ENCODE measurements at places on chromosomes 4 and X.

- no peak for DNase-seq
These were observed 18.1 kb downstream of the PPP1R2C start for GRCh38 chrX:42759881-42760280.

GRCh38 chr4:144463896-144464295, 182.1 kb upstream of the HHIP start:
- DNase-seq, result no peak

- DNase-seq, result no peak
These were observed 5.3 kb upstream of the GPR82 start for GRCh38 chrX:41718481-41719235.

DNA sequence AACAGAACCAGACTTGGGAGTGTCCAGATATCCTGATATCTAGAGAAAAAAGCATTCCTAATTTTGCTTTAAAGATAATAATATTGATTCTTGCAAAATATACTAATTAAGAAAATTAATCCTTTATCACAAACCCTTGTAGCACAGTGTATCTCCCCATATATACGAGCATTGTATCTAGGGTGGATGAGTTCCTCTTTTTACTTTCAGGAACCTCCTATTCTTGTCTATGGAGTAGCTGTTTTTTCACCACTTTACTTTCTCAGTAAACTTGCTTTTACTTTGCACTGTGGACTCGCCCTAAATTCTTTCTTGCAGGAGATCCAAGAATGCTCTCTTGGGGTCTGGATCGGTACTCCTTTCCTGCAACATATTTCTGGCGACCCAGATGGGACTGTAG, 103.9 kb downstream of the GLUD2 start:
- DNase-seq, result no peak

- no peak for DNase-seq
These were observed 41.3 kb downstream of the KIF4A start for GRCh38 chrX:70331161-70331560.

- no peak for DNase-seq
These were observed 67.3 kb upstream of the HHIP start for GRCh38 chr4:144578681-144579080.

- DNase-seq, result no peak
These were observed 71.3 kb upstream of the LDB2 start for GRCh38 chr4:16969696-16970135.

DNA sequence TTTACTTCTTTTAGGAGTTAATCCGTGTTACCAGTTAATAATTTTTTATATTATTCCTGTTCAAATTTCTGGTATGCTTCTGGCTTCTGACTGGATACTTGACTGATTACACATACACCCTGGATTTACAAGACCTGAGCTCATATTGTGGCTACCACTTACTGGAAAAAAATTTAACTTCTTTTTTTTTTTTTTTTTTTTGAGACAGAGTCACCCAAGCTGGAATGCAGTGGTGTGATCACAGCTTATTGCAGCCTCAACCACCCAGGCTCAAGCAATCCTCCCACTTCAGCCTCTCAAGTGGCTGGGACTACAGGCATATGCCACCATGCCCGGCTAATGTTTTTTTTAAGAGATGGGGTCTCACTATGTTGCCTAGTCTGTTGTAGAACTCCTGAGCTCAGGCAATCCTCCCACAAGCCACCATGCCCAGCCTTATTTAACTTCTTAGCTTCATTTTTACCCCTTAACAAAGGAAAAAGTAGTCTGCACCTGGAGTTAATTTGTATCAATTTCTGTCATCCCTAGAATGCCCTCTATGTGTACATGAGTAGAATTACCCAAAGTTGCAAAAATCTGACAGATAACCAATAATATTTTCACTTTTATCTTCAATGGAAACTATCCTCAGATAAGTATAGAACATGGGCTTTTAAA, 50.3 kb downstream of the TMEM165 start:
- DNase-seq, result no peak

DNA sequence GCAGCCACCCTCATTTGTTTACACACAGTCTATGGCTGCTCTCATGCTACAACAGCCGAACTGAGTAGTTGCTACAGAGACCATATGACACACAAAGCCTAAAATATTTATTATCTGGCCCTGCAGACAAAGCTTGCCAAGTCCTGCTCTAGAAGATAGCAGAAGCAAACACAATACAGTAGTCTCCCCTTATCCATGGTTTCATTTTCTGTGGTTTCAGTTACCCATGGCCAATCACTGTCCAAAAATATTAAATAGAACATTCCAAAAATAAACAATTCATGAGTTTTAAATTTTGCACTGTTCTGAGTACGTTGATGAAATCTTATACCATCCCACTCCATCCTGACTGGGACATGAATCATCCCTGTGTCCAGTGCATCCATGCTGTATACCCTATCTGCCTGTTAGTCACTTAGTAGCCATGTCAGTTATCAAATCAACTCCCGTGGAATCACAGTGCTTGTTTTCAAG, 40.2 kb upstream of the ZNF81 start:
- no peak for DNase-seq

- DNase-seq, result no peak
These were observed 42.1 kb downstream of the RBPJ start for GRCh38 chr4:26362745-26363439.

- peak; percentile 9 for DNase-seq
These were observed 33.5 kb upstream of the RASSF6 start for GRCh38 chr4:73653695-73654106.

DNA sequence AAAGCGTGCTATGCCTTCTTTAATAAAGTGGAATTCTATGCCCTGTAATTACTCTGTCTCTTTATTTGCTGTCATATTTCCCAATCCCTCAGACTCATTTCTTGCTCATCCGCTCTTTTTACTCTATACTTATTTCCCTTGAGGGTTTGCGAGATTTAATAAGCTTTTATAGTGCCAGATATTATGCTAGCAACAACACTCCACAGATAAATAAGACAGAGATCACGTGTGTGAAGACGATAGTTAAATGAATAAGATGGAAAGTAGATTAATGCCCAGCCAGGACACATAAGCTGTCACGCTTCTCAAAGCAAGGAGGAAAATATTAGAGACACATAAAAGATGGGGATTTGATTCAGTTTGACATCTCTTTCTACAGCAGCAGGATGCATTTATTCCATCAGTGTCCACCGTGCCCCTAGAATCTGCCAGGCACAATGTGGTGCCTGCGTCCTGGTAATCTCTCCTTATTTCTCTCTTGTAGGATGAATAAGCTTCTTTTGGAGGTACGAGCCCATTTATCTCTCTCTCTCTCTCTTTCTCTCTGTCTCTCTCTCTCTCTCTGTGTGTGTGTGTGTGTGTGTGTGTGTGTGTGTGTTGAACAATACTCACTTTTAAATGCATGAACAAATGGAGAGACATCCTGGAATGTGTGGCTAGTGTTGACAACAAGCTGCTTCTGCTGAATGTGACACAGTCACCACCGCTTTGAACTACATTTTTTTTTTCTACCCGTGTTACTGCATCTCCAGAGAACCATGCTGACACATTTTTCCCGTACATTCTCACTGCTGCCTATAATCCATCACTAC, 48.2 kb downstream of the TMEM156 start:
- DNase-seq, result no peak

- peak; percentile 78 for DNase-seq
These were observed 126.8 kb downstream of the IRF2 start for GRCh38 chr4:184347251-184348239.

DNA sequence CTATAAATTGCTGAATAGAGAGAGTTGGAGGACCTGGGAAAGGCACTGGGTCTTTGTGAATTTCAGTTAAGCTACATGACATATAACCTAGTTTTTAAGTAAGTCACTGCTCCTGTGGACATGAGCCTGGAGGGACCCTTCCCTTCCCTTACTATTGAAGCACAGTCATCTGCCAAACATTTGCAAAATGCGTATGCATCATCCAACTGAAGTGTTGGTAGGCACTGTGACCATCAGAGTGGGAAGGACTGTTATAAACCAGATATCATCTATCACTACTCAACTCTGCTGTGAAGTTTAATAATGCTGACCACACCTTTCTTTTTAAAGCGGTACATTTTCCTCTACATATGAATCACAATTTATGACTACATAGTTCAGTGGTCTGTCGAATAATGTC, 5.2 kb downstream of the GABRA3 start:
- no peak for DNase-seq

- no peak for DNase-seq
These were observed 8.0 kb downstream of the OFD1 start for GRCh38 chrX:13742397-13743176.

DNA sequence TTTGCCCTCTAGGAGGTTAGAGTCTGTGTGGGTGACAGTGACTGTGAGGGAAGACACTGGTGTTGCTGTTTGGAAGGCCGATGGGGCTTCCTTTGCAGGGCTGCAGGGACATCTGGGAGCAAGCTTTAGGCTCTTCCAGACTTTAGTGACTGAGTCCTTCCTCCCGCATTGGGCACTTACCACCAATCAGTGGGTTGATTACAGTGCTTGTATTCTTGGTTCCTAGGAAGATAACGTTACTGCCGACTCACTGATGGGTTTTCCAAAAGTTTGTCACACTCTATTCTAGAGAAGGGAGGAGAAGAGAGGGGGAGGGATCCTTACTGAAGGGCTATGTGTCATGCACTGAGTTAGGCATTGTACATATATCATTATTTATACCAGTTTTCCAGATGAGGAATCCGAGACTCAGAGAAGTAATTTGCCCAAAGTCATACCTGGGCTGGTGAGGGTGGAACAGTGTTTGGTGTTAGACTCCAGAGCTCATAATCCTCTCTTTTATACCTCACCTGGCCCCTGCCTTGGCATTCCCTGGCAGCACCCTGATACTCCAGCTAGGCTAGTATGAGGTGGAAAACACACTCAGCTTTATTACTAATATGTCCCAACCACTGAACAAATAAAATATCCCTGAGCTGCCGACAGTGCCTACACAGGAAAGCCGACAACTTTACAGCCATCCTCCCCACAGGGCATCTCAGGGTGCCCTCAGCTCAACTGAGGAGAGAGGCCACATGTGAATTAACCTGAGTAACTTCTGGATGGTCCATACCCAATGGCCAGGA, 3.8 kb downstream of the CHST7 start:
- DNase-seq, result no peak

GRCh38 chrX:13239272-13239671, 80.6 kb downstream of the ATXN3L start:
- no peak for DNase-seq

GRCh38 chr4:17103231-17103630, 204.8 kb upstream of the LDB2 start:
- no peak for DNase-seq

DNA sequence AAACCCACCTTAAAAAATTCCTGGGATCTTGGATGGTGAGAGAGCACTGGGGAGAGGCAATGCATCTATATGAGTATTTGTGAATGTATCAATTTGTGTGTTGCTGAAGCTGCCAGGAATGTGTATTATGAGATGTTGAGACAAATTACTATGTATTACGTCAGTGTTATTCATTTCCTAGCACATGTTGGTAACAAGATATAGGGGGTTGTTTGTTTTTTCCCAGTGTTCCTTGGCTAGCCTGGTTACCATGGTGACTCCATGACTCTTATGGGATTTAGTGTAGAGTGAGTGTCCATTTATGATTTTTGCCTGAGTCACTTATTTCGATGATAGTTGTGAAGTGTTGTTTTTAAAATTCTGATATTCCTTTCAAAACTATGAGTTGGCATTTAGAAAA, 65.6 kb downstream of the RAB40A start:
- DNase-seq, result no peak

- DNase-seq, result no peak
These were observed 140.3 kb downstream of the PDHA2 start for GRCh38 chr4:95979961-95980876.

GRCh38 chr4:3177905-3178304, 71.1 kb upstream of the MSANTD1 start:
- no peak for DNase-seq

DNA sequence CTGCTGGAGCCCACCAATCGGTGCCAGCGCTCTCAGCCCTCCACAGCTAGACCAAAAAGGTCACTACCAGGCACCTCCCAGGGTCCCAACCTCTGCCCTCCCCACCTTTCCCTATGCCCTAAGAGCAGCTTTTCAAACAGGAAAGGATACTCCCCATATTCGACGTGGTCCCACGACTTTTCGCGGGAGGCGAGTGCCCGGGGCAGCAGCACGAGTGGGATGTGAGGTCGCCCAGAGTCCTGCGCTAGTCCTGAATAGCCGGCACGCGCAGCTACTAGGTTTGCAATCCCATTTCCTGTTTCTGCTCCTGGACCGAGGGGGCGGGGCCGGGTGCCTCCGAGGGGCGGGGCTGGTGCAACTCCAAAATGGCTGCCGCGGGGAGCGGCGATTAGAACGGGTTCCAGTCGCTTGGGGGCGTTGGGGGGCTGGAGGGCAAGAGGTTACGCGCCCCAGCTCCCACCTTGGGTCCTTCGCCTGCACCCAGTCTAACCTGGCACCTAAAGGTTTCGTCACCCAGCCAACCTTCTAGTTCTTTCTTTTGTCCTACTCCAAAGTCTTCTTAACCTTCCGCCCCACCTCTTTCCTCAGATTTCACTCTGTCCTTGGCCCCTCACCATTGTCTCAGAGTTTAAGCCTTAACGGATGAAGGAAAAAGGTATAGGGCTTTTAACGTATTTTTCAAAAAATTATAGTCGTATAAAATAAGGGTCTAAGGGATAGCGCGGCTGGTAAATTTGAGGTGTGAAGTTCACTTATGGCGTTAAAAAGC, 85.0 kb upstream of the TENT5D start:
- DNase-seq, result peak; percentile 13

GRCh38 chr4:83581411-83582288, 45.7 kb downstream of the GPAT3 start:
- DNase-seq, result no peak

DNA sequence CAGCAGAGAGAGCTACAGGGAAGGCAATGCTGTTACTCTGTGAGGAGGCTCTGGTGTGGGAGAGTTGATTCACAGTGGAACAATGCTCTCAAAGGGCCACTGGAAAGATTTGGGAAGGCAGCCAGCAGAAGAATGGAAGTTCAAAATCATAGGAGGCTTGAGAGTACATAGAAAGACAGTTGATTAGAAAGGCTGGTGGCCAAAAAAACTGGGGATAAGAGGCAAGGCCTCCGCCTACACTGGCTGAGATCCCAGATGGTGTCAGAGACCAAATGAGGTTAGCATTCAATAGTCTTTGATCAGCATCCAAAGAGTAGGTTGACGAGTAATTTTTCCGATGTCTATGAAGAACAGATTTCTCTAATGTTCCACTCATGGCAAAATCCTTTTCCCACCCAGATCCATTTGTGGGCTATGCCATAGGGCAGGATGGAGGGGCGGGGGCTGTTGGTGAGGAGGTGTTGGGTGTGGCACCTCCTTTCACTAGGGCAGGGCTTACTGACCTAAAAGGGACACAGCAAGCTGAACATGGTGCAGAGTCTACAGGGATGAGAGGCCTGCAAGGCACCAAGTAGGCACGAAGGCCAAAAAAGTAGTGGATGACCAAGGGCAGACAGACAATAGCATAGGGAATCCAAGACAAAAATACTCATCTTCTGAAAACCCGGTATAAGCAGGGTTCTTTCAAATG, 15.1 kb downstream of the TEC start:
- no peak for DNase-seq

DNA sequence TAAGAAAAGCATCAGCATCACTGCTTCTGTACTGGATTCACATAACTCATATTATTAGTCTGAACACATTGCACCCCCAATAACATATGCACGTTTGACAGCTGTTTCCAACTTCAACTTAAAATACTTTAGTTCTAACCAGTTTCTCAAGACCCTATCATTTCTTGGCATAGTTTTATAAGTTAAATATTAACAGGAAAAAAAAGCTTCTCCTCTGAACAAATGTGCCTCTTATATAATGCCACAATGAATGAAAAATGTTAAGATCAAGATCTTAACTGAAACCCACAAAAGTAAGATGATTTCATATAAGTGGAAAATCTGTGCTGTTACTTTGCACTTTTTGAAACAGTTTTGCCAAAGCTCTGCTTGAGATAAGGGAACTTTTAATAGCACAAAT, 652.8 kb upstream of the FAM241A start:
- DNase-seq, result no peak
